Stimulated activated CD4-positive, alpha-beta T cell treated with anti-CD3 and anti-CD28 coated beads, Interleukin-1b, Interleukin-23, amount 100 ng/mL, for 4 hours (primary cell): ENCODE measurements at places on chromosomes 13 and 19.

- DNase-seq, result peak; percentile 52
Observed at GRCh38 chr19:40165362-40165937, 25.8 kb upstream of the MAP3K10 start.

GRCh38 chr13:57918913-57919312, 287.4 kb downstream of the PCDH17 start:
- DNase-seq, result no peak

DNA sequence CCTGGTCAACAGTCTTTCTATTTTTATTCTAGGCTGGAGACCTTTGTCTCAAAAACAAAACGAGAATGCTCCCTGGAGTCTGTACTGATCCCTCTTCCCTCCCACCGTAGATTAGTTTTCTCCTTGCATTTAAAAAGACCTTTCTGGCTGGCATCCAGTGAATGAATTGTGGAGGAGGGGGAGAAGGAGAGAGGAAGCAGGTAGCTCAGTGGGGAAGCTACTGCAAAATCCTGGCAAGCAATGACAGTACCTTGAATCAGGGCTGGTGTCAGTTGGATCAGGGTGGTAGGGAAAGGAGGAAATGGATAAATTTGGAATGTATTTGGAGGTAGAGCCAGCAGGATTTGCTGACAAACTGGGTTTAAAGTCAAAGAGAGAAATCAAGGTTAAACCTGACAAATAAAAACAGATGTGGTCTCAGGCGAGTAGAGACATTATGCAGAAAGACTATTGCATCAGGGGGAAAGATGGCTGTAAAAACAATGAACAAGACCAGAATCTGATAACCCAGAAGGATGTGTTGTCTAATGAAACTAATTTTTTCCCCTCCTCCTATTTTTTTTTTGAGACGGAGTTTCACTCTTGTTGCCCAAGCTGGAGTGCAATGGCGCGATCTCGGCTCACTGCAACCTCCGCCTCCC, 3.5 kb upstream of the CYP2S1 start:
- no peak for DNase-seq

GRCh38 chr19:56507446-56508289, at the start of gene ZNF471:
Gene ZNF471, plus strand, starts transcription at chr19:56507855. Its CDS starts 3,717 bp downstream, at chr19:56511572.
- peak; percentile 67 for DNase-seq

- DNase-seq, result no peak
Observed at GRCh38 chr19:55209693-55210472, 582 bp upstream of the PTPRH start.

DNA sequence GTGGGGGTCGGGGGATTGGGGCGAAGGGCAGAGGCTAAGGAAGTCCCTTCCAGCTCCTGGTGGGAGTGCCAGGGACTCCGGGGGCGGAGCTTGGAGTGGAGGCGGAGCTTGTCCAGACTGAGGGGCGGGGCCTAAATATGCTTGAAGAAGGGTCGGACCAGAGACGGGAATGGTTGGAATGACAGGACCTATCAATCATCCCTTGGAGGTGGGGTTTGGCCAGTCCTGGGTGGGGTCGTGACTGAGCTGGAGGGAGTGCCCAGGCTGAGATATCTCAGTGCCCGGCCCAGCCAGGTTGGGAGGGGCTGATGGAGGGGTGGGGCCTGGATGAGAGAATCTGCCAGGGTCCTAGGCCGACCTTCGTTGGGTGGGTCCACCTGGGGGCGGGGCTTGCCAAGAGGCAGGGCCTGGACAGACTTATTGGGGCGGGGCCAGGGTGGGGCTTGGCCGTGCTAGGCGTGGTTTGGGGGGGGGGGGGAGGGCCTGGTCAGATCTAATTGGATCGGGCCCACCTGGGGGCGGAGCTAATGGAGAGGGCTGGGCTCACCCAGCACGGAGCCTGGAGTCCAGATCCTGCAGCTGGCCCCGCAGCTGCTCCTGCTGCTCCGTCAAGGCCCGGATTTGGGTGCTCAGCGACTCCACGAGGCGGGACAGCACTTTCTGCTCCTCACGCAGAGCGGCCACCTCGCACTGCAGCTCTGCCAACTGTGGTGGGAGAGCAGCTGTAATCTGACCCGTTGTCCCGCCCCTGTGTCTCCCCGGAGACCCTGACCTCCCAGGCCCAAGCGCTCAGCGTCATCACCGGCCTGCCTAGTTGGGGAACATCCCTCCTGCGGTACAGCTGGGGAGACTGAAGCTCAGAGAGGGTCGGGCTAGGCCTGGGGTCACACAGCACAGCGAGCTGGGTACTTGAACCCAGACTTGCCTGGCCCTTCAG, 2.6 kb upstream of the WIZ start:
- no peak for DNase-seq

GRCh38 chr19:54418030-54418929, 3.0 kb downstream of the TTYH1 start:
- DNase-seq, result no peak

GRCh38 chr13:42603571-42603970, 29.6 kb downstream of the TNFSF11 start:
- no peak for DNase-seq

GRCh38 chr13:113880651-113881611, 17.1 kb upstream of the GAS6 start:
- DNase-seq, result no peak

GRCh38 chr19:42427313-42427712, at the start of gene LIPE:
Gene LIPE, minus strand, starts transcription at chr19:42427388. Its CDS starts 239 bp downstream, at chr19:42427149.
- no peak for DNase-seq

GRCh38 chr13:52711286-52711685, 28.3 kb downstream of the CNMD start:
- DNase-seq, result no peak

DNA sequence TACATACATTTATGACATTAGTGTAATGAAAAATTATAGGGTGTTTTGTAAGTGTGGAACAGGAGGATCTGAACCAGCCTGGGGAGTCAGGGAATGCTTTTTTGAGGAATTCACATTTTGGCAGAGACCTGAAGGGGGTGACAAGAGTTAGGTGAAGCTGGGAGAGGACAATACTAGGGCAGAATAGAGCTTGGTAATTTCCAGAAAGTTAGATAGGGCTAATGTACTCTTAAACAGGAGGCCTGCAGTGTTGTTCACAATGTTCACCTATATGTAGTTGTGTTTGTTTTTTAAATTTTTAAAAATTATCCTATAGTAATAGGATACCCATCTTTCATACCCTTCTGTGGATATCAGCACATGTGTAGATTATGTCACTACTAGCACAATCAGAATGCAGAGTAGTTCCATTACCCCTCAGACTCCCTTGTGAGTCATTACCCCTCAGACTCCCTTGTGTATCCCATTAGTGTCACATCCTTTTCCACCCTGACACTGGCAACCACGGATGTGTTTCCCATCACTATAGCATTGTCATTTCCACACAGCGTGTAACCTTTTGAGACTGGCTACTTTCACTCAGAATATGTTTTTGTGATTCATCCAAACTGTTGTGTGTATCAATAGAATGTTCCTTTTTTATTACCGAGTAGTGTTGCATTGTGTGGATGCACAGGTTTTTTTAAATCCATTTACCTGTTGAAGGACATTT, 43.1 kb downstream of the PCCA start:
- peak; percentile 3 for DNase-seq

DNA sequence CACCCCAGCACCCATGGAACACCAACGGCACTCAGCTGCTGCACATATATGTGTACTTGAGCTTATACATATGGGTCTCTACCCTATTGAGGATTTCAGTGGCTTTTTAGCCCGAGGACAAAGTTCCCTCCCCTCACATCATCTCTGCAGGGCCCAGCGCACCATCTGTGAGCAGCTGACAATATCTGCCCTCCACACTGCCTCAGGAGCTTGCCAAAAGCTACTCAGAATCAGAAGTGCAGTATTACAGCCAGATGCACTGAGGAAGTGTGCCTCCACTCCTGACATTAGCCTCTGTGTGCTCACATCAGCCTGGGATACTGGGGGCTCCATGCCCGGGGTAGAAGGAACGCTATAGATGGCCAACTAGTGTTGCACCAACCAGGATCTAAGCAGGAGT, 903.9 kb downstream of the UQCRFS1 start:
- no peak for DNase-seq

GRCh38 chr13:93786846-93787489, 560.4 kb downstream of the GPC6 start:
- no peak for DNase-seq

GRCh38 chr13:24995225-24995804, 100.6 kb upstream of the PABPC3 start:
- DNase-seq, result peak; percentile 50

DNA sequence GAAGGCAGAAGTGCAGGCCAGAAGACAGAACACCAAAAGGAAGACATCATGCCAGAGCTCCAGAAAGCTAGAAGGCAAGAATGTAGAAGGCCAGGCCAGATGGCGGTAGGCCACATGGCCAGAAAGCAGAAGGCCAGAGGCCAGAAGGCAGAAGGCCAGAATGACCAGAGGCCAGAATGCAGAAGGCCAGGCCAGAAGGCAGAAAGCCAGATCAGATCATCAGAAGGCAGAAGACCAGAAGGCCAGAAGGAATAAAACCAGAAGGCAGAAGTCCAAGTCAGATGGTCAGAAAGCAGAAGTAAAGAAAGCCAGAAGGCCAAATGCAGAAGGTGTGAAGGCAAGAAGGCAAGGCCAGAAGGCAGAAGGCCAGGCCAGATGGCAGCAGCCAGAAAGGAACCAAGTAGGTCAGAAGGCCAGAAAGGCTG, 185.0 kb downstream of the TUBA3C start:
- DNase-seq, result no peak

DNA sequence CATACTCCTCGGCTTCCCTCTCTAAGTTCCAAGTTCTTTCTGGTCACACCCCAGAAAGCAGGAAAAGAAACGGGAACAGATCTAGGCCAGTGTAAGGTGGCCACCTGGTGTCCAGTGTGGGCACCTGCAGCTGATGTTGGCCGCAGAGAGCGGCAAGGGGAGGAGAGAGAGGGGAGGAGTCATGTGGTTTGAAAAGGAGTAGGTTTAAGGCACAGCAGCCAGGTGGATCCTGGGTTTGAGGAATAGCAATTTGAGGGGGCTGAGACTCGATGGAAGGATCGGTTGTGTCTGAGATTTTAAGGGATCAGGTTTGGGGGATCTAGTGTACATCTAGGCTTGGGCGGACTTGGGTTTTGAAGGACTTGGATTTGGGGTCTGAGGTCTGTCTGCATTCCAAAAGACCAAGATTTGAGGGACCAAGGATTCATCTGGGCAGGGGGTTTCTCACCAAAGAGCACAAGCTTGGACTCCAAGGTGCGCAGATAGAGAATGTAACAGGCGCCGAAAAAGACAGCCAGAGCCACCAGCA, 1.2 kb downstream of the RABAC1 start:
- no peak for DNase-seq

DNA sequence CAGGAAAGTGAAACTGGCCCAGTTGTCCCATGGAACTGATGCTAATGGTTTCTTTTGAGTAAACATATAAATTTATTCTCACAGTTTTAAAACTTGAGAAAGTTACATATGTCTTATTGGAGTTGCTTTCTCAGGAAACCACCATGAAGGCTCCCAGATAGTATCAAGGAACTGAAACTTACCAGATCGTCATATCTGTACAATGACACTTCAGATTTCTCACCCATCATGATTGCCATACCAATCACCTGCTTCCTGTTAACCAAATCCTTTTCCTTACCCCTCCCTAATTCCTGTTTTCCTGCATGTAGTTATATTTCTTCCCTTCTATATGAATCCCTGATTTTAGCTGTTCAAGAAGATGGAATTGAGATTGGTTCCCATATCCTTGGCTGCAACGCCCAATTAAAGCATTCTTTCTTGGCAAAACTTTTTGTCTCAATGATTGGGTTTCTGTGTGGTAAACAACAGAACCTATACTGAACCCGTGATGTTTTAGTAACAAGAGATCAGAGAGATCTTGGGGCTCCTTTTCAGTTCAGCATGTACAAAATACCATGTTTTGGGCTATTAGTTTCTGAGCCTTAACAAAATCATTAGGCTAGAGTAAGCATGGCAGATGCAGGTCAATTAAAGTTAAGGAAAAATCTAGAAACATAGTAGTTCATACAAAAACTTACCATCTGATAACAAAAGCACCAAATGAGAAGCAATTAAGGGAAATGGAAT, 781.3 kb upstream of the MIR17HG start:
- no peak for DNase-seq

DNA sequence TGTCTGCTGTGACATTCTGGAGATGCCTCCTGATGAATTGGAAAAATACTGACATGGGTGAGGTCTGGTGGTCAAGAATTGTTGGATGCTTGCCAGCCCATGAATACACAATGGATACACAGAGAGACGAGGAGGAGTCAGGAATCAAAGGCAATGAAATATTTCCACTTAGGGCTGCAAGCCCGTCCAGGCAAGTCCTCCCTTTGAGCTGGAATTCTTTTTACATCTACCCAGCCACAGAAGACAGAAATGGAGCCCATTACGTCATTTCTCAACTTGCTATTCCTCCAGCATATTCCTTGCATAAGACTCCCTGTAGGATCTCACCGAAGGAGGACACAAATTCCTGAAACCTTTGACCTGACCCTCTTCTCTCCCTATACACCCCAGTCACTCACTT, 15.7 kb upstream of the IGFL4 start:
- DNase-seq, result no peak

GRCh38 chr13:41590122-41590521, 132.8 kb downstream of the RGCC start:
- no peak for DNase-seq

GRCh38 chr13:110339975-110340550, 33.0 kb downstream of the COL4A2 start:
- no peak for DNase-seq

- DNase-seq, result no peak
Observed at GRCh38 chr19:47404334-47405196, 14.8 kb downstream of the MEIS3 start.

DNA sequence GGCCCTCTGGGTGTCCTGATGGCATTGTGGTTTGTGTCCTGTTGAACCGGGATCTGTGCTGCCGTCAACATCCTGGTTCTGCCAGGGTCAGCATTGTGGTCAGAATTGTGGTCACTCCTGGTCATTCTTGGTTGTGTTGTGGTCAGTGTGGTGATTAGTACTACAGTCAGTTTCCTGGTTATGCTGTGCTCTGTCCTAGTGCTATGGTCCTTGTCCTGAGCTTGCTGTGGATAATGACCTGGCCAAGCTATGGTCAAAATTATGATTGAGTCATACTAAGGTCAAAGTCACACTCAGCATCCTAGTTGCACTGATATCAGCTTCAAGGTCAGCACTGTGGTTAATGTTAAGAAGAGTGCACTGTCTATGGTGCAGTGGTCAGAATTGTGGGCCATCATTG, 4.5 kb upstream of the OLFM2 start:
- no peak for DNase-seq

- no peak for DNase-seq
Observed at GRCh38 chr13:107200491-107200890, 632.6 kb upstream of the ARGLU1 start.

DNA sequence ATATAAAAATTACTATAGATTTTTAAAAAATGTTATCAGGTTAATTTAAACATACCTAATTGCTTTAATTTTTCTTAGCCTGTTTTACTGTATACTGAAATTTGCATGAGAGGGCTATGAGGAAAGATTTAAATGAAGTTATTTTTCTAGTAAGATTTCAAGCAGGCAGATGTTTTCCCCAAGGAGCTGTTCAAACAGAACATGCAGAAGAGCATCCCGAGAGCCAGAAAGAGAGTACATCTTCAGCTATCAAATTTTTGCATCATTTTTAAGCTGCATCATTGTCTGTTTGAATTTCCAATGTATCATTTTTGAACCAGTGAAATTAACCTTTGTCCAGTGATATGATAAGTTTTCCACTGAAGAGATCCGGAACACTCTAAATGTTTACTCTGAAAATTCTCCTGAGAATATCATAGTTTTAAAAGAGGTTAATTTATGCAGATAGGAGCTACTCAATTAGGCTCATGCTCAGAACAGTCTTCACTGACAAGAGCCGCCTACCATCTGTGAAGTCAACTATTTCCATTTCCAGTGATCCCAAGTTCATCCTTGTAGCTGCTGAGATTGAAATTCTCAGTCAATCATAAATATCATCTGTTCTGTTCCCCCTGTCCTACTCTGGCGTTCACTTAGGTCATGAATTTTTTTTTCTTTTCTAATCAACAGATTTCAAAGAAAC, 467.7 kb upstream of the NBEA start:
- DNase-seq, result no peak
